ENCODE measurements at places on chromosomes 2 and 18.

GRCh38 chr2:191866675-191867506 is 20.0 kb upstream of the CAVIN2 start:
- DNase-seq: peak; percentile 20

DNA sequence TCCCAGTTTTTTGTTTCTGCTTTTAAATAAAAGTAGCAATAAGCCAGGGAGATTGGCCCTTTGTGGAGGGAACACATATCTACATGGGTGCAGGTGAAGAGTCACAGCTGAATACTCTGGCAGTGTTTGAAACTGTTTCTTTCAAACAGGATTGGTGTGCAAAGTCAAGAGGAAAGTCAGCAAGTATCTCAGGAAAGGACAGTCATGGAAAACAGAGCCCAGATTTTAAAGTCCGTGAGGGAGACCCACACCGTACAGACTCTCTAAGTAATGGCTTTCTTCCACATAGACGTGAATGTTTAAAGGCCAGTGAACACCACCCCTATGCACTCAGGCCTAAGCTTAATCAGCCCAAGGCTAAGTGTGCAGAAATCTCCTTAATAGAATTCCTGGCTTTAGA is 95.3 kb downstream of the GFPT1 start:
- no peak for DNase-seq

DNA sequence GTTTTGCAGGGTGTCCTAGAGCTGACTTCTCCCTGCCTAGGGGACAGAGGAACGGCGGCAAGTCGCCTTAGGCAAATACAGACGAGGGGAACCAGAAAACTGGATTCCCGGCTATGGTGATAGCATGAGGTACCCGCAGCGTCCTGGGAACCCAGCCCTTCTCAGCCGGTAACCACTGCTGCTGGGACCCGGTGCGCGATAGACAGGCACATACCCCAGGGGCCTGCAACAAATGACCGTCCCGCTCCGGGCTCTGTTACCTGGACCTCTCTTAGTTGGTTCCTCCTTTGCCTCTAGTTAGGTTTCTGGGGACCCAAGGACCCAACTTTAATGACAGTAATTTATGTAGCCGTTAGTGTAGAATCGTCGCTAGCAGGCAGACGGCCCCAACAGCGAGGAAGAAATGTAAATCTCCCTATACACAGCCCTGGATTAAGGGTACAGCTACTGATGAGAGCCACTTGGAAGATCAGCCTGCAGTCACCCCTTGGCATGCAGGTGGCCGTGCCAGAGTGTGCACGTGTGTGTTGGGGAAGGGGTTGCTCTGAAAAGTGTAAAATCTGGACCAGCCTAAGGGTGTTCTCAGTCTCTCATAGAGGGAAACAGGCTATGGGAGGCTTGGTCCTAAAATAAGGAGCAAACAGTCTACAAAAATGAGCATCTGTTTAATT is 819 bp upstream of the SERPINE2 start:
- no peak for DNase-seq

DNA sequence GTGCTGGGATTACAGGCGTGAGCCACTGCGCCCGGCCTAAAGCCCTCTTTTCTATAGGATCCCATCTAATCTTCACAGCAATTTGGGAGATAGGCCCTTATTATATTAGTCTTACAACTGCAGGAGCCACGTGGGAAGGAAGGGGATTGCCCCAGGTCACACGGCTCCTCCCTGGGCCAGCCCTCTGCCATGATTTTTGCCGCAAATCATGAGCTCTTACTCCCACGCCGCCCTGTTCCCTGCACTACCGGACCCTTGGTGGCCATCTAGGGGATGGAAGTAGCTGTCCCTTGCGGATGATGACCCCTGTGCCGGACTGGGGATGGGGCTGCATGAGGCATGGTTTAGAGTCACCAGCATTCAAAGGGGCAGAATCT is 28.4 kb upstream of the PTMA start:
- DNase-seq: peak; percentile 59

DNA sequence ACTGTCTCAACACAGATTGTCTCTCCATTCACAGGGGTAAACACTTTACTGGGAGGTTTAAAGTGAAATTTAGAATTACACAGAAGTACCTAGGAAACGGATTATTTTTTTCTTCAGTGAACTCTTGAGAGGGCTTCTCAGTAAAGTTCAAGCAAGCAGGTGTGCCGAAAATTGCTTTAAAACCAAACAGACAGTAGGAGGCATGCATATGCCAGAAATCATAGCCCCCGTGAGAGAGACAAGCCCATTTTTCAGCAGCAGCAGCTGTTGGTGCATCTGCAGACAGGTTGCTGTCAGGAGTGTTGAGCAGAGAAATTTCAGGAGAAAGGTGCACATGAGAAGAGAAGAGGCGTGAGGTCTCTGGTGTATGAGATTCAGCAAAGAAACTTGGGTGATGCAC is 2115.5 kb upstream of the CELF4 start:
- DNase-seq: no peak

GRCh38 chr18:35284841-35285240 is 5.2 kb downstream of the ZSCAN30 start:
- no peak for DNase-seq

DNA sequence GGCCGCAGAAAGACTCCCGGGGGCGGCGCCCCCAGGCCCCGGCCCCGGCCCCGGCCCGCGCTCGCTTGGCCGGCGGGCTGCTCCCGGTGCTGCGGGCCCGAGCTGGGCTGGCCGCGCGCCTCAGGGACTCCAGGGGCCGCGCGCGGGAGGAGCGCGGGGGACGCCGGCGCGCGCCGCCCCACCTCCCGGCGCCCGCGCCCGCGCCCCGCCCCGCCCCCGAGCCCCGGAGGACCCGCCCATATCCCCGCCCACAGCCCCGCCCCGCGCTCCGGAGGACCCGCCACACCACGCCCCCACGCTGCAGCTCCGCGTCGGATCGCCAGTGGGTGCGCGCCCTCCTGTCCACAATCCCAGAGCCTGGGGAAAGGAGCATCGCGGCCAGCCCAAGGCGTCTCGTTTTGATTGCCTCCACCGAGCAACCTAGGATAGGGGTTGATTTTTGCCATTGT is at the start of gene PARD6G:
Gene PARD6G, minus strand, starts transcription at position 122 of the 449 bp plus-strand sequence. CDS start 166 bp downstream, outside the sequence.
- peak; percentile 75 for DNase-seq

DNA sequence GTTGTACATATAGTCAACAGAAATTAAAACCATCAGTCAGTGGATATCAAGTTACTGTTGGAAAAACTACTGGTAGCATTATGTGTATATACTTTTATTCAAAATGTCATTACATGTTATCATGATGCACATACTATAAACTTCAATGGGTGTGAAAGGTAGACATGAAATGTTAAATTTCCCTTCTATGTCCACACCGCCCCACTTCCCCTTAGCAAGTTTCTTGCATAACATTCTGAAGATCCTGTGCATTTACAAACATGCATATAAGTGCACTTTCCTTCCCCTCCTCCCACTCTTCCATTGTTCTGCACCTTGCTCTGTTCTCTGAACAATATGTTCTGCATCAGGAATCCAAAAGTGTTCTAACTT is 16.6 kb upstream of the HK2 start:
- DNase-seq: no peak

- DNase-seq: peak; percentile 73
Measured at GRCh38 chr18:48594471-48595094, 55.8 kb downstream of the CTIF start.

GRCh38 chr2:64139956-64140355 is 4.3 kb downstream of the PELI1 start:
- DNase-seq: no peak

DNA sequence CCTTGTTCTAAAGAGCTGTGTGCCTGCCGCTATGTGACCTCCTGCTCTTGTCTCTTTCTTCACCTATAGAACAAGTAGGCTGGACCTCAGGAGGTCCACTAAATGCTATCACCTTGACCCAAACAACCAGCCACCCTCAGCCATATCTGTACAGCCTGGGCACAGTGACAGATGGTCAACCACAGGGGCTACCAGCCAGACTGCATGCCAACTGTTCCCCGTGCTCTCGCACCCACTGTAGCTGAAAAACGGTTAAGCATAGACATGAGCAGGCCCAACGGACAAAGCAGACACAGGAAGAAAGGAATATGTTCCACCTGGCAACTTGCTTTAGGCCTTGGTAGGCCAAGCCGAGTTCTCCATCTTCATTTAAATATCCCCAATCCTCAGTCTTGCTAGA is 43.2 kb upstream of the ACAA2 start:
- no peak for DNase-seq

- no peak for DNase-seq
Measured at GRCh38 chr2:105777506-105778055, 32.9 kb downstream of the NCK2 start.

DNA sequence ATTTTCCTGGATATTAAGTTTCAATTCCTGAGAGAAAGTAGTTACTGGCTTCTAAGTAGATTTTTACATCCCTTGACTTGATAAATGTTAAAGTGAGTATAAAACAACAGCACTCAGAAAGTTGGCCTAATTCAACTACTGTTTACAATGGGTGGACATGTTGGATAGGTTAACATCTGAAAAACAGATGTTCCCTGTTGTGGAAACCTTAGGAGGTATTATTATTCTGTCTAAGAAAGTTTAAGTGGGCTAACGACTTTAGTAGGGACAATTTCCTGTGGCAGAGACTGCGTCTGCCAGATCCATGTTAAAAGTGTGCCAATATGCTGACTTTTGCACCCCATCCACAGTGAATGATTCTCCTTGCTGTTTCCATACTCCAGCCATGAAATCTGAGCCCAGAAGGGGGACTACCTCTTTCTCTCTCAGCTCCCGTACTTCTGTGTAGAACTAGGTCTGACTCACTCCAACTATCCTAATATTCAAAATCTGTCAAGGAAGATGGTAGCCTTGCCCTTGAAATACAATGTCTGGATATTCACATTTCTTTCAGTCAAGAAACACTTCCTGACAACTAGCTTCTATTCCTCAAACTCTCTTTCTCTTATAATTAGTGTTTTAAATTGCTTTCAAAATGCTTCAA is 327.5 kb upstream of the HNRNPA3 start:
- DNase-seq: no peak

DNA sequence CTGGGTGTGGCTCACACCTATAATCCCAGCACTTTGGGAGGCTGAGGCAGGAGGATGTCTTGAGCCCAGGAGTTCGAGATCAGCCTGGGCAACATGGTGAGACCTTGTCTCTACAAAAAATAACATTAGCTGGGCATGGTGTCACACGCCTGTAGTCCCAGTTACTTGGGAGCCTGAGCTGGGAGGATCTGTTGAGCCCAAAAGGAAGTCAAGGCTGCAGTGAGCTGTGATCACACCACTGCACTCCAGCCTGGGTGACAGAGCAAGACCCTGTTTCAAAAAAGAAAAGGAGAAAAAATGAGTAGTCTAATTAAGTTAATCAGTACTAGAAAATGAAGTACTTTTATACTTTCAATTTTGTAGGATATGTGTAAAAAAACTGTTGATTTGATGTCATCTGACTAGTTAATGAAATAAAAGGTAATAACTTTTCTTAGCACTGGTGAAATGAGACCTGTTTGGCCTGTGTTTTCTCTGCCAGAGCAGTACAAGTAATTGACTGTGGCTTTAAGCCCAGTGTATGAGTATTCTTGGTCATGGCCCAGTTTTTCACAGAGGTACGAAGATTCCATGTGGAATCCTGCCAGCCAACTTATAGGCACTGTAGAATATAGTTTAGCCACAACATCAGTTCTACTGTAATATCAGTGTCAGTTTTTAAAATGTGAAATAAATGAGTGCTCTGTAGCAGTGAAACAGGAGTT is 35.8 kb downstream of the MFSD6 start:
- DNase-seq: no peak

- no peak for DNase-seq
Measured at GRCh38 chr2:122180972-122181371, 425.5 kb downstream of the TSN start.

- DNase-seq: no peak
Measured at GRCh38 chr2:215527736-215528135, 91.9 kb upstream of the FN1 start.

All from trophoblast cell (in vitro differentiated cells and primary cell).